ENCODE measurements at places on chromosomes 11 and 22.
A peak's percentile ranks its signal among the peaks of the same experiment; 100 is the strongest.

DNA sequence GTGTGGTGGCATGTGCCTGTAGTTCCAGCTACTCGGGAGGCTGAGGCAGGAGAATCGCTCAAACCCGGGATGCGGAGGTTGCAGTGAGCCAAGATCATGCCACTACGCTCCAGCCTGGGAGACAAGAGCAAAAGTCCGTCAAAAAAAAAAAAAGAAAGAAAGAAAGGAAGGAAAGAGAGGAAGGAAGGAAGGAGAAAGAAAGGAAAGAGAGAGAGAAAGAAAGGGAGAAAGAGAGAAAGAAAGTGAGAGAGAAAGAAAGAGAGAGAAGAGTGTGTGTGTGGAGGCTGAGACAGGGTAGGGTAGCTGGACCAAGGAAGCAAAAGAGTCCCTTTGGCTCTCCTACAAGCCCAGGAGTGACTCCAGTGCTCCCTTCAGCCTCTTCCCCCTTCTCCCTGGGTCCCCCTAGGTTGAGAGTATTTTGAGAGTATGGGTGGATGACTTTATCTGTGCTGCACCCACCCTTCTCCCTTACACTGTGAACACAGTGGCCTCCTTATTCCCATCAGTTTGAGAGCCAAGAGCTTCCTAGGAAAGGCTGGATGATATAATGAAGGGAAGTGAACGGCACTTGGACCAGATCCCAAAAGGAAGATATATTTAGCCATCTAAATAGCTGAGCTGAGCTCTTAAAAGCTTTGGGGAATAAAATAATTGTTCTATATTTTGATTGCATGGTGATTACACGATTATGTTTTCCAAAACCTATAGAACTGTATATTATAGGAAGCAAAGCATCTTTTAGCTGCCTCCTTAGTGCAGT, 9.5 kb upstream of the DENND5A start:
- DNase-seq, result no peak

DNA sequence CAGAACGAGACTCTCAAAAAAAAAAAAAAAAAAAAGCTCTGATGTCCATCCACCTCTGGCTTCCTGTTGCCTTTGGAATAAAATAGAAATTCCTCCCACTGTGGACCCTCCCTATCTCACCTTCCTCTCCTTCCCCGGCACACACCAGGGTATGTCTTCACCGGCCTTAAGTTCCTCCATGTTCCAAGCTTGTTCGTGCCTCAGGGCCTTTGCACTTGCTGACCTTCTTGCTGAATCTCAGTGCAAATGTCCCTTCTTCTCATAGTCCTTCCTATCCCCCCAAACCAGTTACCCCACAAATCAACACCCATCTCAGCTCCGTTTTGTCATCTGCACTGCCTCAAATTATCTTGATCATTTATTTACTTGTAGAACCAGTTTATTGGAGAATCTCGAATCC, 20.6 kb downstream of the IFT27 start:
- DNase-seq, result no peak

- peak; percentile 31 for DNase-seq
Measured at GRCh38 chr11:86481399-86481798, 106.7 kb downstream of the CCDC81 start.

DNA sequence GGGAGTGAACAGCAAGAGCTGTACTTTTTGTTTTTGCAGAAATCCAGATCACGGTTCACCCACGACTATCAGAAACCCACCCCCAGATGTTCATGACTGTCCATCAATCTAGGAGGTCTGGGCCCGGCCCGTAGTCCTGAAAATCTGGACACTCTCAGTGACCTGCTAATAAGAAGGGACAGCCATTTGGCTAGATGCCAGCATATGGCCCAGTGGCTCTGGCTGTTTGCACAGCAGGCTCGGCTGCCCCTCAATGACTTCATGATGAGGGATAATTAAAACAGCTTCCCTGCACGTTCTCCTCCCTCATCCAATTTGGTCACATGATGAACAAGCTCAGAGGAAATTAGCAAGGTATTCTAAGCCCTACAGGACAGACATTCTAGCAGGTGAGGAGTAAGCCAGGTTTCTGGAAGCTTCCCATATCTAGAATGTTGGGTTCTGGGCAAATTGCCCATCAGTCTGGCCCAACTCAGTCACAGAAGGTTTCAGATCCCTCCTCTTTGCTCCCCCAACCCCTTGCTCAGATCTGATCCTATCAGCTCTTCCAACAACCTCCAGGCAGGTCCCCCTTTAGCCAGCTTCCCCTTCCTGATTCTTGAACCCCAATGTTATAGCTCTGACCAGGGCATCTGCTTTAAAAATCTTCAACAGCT, 397.3 kb downstream of the SHANK2 start:
- no peak for DNase-seq

GRCh38 chr11:2302896-2303626, 1.2 kb downstream of the TSPAN32 start:
- peak; percentile 74 for DNase-seq

DNA sequence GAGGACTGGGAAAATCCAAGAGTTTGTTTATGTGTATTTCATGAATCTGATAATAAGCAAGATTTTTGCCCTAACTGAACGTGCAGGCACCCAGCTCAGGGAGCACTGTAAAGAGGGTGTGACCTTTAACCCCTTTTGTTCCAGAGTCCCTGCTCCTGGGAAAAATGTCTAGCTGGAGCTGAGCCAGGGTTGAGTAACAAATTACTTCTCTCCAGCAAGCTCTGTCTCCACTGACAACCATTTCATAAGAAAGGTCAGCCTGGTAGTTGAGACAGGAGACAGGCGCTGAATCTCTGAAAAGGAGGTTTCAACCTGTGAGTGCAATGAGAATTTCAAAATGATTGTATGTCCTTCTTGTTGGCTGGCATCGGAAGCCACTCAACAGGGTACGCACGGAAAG, 156.4 kb upstream of the NARS2 start:
- DNase-seq, result no peak

DNA sequence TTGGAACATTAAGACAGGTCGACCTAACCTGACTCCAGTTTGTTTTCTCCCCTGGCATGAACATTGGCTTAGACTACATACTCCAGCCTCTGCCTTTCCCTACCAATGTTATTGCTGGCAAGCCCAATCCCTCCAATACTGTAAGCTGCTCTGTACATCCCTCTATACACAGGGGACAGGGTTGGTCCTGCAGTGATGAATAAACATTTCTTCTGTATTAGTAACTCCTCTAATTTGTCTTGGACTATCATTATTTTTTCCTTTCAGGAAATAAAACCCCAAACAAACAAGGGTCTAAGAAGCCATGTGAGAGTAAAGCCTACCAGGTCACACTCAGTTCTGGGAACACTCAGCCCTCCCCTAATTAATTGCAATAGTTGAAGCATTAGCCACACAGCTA, 35.1 kb upstream of the FJX1 start:
- no peak for DNase-seq

- DNase-seq, result no peak
Measured at GRCh38 chr22:46062232-46062615, 85.3 kb upstream of the WNT7B start.

GRCh38 chr11:61062181-61062930, 39.9 kb upstream of the CD5 start:
- DNase-seq, result peak; percentile 36

GRCh38 chr11:58316142-58316541, 42.7 kb downstream of the OR5B17 start:
- DNase-seq, result no peak

DNA sequence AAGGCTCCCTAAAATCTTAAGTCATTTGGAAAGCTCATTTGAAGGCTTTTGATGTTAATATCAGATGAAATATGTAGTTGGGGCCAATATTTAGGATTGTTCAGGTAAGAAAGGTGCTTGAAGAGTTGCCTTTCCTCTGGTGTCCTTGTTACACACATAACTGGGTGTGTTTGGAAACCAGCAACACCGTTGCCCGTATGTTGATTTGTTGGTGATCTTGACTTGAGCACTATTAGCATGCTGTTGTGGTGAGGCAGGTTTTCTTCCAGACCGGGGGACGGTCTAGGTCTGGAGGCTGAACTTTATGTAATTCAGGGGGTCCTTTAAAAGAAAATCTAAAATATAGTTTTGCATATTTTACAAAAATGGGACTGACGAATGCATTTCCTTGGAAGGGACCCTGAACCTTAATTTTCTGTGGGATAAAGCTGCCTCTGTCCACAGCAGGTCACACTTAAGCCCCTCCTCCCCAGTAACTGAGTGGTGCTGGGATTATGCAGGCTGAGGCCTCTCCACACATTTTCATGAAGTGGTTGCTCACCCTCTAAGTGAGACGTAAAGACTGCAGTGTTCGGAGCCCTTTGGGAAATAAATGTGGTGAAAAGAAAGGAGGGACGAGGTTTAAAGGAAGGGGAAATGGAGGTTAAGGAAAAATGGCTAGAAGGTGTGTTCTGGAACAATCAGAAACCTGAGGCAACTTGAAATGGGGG, 1.8 kb downstream of the YWHAH start:
- DNase-seq, result no peak

DNA sequence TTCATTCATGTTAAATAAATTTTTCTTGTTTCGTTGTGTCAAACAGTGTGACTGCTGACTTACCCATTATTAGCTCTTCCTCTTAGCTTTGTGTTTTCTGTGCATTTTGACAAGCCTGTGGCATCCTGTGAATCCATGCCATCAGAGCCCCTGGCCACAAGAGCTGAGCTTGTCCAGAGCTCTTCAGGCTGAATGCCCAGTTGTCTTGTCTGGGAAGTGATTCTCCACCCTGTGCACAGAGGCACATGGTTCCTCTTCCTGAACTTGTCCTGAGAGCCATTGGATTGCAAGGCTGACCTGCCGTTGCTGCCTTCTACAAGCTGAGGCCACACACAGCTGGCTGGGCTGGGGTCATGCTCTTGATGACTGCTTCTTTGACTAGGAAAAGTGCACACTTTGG, 64.1 kb downstream of the PPP6R3 start:
- no peak for DNase-seq

- DNase-seq, result no peak
Measured at GRCh38 chr11:93585758-93586157, 42.6 kb upstream of the SMCO4 start.

GRCh38 chr22:37628830-37629229, 10.6 kb upstream of the SH3BP1 start:
- no peak for DNase-seq

DNA sequence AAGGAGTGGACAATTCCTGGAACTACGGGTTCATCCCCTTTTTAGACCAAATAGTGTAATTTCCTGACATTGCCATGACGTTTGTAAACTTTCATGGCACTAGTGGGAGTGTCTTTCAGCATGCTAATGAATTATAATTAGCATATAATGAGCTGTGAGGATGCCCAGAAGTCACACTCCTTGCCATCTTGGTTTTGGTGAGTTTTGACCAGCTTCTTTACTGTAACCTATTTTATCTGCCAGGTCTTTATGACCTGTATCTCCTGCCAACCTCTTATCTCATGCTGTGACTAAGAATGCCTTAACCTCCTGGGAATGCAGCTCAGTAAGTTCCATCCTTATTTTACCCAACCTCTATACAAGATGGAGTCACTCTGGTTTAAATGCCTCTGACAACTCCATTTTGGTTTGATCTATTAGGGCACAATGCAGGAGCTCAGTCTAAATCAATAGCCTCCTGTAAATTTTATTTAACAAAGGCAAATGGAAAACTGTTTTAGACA, 20.7 kb downstream of the OR10A6 start:
- no peak for DNase-seq

DNA sequence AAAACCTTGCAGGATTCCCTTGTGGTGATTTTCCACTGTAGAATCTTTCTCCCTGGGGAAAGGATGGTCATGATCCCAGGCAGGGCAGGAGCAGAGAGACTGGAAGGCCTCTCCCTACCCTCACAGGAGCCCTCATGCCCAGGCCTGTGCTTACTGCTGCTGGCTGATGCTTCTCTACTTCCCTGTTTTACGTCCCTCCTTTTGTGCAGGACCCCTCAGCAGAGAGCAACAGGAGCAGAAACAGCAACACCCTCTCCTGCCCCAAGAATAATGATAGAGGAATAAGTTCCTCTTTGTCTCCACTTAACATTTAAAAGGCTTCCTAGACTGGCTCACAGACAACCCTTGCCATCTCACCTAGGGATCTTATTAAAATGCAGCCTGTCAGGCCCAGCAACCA, 3.6 kb downstream of the ISX start:
- DNase-seq, result no peak

- no peak for DNase-seq
Measured at GRCh38 chr11:126348806-126349582, 6.5 kb upstream of the ST3GAL4 start.

DNA sequence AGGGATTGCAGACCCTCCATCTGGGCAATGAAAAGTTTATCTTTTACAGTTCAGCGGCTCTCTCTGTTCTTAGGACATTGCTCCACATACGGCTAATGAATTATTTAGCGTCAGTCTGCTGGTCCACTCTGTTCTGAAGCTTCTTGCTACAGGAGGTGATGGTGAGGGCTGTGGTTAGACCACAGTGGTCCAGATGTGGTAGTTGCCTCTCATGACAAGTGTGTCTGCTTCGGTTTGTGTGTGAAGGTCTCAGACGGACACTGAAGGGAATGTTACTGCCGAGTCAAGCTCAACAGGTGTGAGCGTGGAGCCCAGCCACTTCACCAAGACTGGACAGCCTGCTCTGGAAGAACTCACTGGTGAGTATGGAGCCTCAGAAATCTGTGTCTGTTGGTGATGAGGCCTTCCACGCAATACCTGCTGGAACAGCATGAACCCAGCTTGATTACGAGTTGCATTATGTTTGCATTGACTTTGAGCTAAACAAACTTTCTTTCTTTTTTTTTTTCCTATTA, 220.8 kb downstream of the DBX1 start:
- DNase-seq, result peak; percentile 43

- DNase-seq, result no peak
Measured at GRCh38 chr11:108221371-108221770, 1.1 kb downstream of the NPAT start.

- no peak for DNase-seq
Measured at GRCh38 chr11:65109231-65110198, 2.2 kb upstream of the TM7SF2 start.

DNA sequence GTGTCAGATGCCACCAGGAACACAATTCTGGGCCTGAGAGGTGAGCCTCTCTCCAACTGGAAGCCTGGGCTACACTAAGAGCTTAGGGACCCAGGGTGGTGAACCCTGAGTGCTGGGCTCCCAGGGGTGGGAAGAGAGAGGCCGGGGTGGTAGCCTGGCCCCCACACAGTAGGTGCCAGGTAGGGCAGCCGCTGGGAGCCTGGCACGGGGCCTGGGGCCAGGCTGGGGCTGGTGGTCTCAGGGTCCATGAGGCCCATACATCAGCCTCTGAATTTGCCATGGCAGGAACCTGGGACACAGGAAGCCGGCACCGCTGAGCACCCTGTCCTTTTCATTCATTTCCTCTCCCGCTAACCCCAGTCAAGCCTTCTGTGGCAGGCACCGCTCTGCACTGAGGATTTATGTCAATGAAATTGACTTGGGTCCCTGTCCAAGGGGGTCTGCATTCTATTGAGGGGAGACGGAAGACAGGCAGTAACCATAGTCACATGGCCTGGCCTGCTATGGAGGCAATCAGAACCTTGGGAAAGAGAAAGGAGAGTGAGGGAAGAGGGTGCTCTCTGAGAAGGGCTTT, 8.6 kb downstream of the MYEOV start:
- no peak for DNase-seq

DNA sequence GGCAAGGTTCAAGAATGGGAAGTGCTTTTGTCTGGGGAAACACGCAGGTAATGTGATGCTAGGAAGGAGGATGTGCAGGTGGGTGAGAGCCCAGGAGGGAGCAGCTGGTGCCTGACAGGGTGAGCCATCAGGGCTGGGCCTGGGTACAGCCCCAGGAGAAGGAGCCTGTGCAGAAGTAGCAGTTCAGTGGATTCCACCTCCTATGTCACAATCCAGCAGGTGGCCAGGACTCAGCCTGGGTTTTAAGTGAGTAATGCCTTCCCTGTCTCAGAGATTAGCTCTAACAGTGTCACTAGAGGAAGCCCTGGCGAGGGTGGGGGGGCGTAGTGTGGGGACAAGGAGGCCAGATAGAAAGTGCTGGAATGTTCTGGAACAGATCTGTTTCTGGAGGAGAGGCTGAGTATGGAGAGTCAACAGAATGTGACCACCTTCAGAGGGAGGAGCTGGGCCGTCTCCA, 8.1 kb downstream of the RIC8A start:
- DNase-seq, result no peak

Data from coronary artery (tissue), 2 donors.